ENCODE measurements at places on chromosomes 1 and 21.

GRCh38 chr21:15011967-15012366 lies 52.8 kb downstream of the NRIP1 start:
- no peak for DNase-seq

- no peak for DNase-seq
Observed at GRCh38 chr1:206551296-206551985, 44.1 kb downstream of the RASSF5 start.

DNA sequence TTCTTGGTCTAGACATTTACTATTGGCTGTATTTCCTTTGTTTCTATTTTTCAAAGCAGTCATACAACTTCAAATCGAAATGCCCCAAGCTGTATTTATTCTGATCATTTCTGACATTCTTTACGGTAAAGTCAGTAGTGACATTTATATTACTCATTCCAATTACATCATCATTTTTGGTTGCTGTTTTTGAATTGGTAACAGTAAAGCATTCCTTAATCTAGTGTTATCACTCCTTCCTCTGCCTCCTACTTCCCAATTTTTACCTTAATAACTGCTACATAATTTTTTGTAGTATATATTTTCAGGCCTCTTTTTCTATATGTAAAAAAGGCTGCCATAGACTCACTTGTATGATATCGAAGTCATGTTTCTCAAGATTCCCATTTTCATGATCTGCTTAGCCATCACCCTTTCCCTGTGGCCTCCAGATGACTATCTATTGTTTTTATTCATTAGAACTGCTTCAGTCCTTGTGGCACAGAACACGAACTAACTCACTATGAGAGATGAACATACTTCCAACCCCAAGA lies 167.2 kb downstream of the RUNX1 start:
- DNase-seq = no peak

- DNase-seq = no peak
Observed at GRCh38 chr1:53380296-53380695, 52.4 kb upstream of the LRP8 start.

- DNase-seq = no peak
Observed at GRCh38 chr1:43881415-43881814, 52.2 kb upstream of the ARTN start.

DNA sequence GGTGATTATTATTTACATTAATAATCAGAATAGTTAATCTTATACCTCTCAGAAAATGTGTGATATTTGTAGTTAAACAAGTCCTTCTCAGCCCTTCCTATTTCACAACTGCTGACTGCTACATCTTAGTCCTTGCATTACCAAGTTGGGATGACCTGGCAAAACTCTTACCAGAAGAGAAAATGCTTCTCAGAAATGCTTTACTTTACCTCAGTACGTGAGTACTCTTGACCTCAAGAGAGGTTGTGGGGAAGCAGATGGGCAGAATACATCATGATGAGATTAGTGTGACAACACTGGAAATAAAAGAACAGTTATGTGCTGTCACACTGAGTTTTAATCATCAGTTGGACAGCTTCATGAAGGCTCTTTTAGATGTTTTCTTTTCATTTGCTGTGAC lies 16.2 kb downstream of the CFAP126 start:
- no peak for DNase-seq

DNA sequence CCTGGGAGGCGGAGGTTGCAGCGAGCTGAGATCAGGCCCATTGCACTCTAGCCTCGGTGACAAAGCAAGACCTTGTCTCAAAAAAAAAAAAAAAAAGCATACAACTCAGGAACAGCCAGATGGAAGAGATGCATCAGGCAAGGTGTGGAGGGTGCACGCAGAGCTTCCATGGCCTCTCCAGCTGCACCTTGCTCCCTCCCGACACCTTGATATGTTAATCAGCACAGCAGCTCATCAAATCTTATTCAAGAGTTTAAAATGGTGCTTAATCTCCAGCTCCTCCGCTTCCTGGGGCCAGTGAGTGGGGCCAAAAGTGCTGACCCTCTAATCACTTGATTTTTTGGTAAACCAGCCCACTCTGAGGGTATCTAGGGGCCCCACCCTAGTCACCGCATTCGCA lies 29.3 kb upstream of the FAM89A start:
- DNase-seq = no peak

DNA sequence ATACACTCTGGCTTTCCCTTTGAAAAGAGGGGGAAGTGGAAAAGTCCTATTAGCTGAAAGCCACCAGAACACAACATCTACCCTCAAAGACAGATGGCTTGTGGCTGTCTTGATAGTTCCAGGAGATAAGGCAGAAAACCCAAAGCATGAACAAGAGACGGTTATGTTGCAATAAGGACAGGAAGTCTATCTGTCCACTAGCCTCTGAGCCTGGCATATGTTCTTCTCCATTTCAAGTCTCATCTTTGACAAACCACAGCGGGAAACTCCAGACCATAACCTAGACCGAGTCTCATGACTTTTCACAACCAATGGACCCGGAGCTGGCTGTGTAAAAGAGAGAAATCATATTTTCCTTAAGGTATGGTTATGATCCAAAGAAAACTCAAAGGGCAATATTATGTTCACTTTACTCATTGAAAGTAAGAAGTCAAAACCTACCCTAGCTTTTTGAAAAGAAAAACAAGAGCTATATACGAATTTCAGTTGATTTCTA lies 33.8 kb downstream of the DUSP10 start:
- DNase-seq = peak; percentile 32

DNA sequence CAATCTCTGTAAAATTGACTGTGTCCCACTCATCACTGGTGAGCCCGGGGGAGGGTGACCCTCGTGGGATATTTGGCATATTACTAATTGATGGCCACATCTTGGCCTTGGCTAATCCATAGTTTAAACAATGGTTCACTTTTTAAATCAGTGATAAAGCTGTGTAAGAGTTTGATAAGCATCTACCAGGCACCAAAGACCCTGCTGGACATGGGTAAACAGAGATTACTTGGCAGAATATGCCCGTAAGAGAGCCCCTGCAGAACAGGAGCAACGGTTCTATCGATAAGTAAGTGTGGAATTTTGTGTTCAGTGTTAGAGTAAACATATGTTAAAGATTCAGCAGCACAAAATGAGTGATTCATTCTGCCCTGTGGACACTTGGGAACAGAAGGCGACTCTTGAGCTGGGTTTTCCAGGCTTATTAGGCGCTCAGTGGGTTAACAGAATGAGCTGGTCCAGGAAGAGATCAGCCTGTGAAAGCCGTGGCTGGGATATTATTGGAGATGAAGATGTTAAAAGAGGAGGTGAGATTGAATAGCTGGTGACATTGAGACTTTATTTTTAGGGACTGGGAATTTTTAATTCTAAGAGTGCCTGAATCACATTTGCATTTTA lies 55.9 kb downstream of the CNST start:
- no peak for DNase-seq

DNA sequence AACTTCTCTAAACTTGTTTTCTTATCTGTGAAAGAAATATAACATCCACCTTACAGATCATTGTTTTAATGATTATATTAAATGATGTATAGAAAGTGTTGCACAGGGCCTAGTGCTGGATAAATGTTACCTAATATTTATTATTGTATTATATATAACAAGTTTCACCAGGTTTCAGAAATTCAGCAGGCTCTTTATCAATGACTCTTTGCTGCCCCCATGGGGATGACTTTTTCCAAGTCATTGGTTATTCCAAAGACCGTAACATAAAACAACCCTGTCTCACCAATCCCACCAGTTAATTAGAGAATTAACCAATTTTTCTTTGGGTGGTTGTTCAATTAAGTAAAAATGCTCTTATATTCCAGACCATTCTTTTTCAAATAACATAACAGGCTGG lies 7.3 kb upstream of the DEDD start:
- no peak for DNase-seq

GRCh38 chr1:14726606-14727005 lies 128.1 kb downstream of the KAZN start:
- DNase-seq = no peak

- DNase-seq = no peak
Observed at GRCh38 chr1:204987689-204988088, 55.3 kb upstream of the CNTN2 start.

- DNase-seq = no peak
Observed at GRCh38 chr1:208531003-208531750, 287.0 kb upstream of the PLXNA2 start.

- DNase-seq = no peak
Observed at GRCh38 chr1:230287674-230288315, 138.3 kb downstream of the PGBD5 start.

GRCh38 chr1:230334447-230334837 lies 91.7 kb downstream of the PGBD5 start:
- DNase-seq = no peak

DNA sequence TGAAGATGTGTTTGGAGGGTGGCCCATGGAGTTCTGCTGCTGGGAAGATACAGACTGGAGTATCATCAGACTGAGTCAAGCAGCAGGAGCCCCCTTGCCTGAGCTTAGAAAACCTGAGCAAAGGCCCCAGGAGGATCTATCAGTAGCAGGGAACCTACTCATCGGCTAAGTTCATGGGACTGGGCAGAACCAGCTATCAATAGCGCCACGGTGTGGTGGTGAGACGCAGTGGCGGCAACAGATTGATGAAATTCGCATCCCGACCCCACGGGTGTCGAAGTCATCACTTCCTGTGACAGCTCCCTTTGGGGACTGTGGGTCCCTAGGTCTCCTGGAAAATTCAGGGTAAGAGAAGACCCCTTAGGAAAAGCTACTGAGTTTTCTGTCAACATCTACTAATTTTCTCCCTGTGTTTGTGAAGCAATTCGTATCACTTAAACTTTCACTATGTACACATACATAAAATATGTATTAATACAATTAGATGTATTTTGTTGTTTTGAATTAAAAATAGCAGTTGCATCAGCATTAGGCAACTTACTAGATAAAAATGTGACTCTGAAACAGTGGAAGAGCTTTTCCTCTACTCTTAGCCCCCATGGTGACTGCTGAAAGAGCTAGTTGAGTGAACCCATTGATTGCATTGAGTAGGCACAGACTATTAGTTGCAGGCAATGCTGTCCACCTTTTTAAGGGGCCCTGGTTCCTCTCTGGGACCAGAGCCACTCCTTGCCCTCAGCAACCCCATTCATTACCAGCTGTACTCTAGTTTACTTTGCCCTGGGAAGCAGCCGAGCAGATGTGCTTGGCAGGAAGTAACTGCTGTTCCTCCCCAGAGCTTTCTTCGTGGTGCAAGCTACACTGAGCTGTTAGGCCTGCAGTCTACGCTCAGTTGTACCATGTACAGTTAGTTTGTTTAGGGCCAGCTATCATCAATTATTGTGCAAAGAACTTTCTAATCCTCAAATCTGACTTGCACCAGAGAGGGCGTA lies 7.3 kb upstream of the CACNA1S start:
- peak; percentile 7 for DNase-seq

DNA sequence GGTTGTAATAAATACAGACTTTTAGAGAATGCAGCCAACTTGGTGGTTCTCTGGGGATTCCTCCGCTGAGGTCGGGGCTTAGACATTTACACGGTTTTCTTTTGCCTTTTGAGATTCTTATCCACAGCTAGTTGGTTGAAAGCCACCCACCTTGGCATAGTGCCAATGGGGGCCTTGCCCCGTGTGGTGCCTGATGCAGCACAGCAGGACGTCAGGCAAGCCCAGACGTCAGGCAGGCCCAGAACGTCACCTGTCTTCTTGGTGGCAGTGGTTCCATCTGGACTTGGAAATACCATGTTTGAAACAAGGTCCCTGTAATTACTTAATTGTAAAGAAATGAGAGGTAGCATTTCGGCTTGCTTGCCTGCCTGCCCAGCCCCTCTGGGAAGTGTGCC lies 78.5 kb downstream of the GALNT2 start:
- no peak for DNase-seq

DNA sequence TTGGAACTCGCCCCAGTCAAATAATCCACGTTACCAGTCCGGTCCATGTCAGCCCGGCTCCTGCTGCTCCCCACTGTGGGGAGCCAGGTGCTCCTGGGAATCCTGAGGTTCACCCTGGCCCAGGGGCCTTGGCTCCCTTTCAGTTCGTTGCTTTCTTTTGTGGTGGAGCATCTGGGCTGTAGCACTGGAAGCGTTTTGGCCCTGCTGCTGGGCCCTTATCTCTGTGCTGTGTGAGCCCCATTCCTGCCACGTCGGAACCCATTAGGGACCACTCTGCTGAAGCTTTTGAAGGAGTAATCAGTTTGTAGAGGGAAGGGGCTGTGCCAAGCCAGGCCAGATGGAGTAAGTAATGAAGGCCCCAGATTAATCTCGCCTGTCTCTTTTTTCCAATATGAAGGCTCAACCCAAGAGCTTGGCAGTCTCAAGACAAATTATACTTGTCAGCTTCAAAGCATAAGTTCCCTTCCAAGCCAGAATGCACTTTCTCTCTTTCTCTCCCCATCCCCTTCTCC lies 82.3 kb downstream of the PGM1 start:
- DNase-seq = no peak

DNA sequence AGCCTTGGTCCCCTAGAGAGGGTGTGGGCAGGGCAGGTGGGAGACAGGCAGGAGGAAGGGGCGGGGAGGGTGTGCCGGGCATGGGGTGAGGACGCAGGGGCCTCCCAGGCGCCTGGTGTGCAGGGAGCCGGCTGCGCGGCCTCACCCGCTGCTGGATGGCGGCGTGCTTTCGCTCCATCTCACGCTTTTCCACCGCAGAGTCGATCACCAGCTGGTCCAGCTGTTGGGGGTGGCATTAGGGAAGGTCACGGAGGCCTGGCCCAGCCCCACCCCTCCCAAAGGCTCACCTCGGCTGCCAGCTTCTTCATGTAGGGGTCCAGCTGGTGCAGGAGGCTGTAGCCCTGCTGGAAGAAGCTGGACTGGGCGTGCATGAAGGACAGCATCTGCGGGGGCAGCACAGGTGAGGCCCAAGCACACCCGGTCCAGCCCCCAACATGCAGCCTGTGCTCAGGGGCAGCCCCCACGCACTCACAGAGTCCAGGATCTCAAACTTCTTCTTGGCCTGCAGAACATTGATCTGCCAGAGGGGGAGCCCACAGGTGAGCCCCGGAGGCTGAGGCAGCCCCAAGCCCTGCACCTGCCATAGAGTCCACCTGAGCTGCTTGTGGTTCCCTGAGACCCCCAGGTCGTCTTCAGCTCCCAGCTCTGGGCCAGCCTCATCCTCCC lies 7.9 kb downstream of the ACAP3 start:
- no peak for DNase-seq

GRCh38 chr1:65539266-65540131 lies 119.0 kb downstream of the LEPR start:
- DNase-seq = no peak

GRCh38 chr1:24803987-24804530 lies 58.8 kb downstream of the CLIC4 start:
- DNase-seq = no peak

DNA sequence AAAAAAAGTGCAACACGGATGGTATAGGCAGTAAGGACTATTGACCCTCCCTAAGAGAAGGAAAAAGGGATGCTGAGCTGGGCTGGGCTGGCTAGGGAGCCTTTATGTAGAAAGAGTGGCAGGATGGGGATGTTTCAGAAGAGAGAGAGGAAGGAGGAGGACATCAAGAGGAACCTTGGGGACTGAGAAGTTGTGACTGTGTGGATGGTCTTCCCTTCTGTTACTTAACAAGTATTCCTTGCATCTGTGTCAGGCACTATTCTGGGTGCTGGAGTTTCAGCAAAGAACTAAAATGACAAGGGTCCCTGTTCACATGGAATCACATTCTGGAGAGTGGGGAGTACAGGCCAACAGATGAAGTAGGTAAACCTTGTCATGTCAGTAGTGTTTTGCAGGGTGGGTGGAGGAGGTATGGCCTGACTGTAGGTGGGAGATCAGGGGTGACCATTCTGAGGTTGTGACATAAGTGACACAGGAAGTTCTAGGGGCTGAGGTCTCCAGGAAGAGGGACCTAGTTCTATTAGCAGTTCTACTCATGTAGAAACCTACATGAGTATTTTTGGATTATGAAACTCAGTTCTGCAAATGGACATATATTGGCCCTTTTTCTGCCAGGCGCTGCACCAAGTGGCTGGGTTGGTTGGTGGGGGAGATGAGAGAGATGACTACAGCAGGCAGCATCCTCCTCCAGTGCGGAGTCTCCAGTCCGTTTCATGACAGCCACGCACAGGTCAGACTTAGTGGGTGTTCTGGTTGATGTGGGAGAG lies 53.8 kb downstream of the PRDM2 start:
- no peak for DNase-seq

Data from activated gamma-delta T cell treated with anti-CD3 and anti-CD28 coated beads, Interleukin-2, amount 50 U/mL, for 16 hours (primary cell).